Naive B cell (primary cell): ENCODE measurements at places on chromosomes 7 and 10. TPM values are rescaled to one million over a fixed set of nuclear protein-coding genes. Genes with fewer than 3 reads are reported as not detected.

SLC18A2 gene
- 0.28 TPM for polyA plus RNA-seq

MBL2 gene
- not detected for polyA plus RNA-seq

PIK3CG gene
- 36.4 TPM for polyA plus RNA-seq

ARL3 gene
- polyA plus RNA-seq, result 0.52 TPM

MEOX2 gene
- not detected for polyA plus RNA-seq

TBC1D12 gene
- polyA plus RNA-seq, result 1.9 TPM

ENTPD7 gene
- 0.85 TPM for polyA plus RNA-seq

CDC14C gene
- not detected for polyA plus RNA-seq

PTPN20 gene
- polyA plus RNA-seq, result 2.6 TPM

EVX1 gene
- not detected for polyA plus RNA-seq

GRM3 gene
- 0.05 TPM for polyA plus RNA-seq

HGF gene
- 0.53 TPM for polyA plus RNA-seq

SLC29A3 gene
- polyA plus RNA-seq, result 4.8 TPM

OR2A7 gene
- 0.56 TPM for polyA plus RNA-seq

MRC1 gene
- not detected for polyA plus RNA-seq

AKR1C1 gene
- not detected for polyA plus RNA-seq

LIPJ gene
- not detected for polyA plus RNA-seq

GRCh38 chr10:28677888-28678686, 766 bp downstream of the BAMBI start:
- DNase-seq, result peak; percentile 23

DNA sequence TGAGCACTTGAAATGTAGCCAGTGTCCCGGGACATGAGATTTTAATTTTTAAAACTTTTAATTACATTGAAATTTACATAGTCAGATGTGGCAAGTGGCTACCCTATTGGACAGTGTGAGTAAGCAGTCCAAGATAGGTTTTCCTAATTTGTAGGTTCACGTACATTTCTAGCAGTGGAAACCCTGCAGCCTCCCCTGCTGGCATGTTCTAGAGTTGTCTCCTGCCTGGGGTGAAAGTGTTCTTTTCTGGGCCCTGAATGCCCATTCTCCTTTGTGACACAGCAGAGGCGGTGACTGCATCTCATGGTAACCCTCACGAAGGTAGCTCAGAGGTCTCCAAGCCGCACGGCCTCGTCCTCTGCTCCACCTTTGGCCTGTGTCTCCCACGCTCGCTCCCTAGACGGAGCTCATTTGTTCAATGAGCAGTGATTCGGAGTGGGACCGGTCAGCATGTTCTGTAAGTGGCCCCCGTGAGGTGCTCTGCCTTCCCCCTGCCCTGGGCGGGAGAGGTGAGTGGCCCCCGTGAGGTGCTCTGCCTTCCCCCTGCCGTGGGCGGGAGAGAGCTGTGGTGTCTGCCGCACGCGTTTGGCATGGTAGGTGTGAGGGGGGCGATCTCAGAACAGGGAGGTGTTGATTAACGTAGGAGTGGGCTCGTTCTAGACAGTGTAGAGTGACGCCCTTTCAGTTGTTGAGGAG, 18.0 kb downstream of the WDR37 start:
- no peak for DNase-seq

GRCh38 chr7:40977533-40977932, 725.4 kb downstream of the INHBA start:
- no peak for DNase-seq

DNA sequence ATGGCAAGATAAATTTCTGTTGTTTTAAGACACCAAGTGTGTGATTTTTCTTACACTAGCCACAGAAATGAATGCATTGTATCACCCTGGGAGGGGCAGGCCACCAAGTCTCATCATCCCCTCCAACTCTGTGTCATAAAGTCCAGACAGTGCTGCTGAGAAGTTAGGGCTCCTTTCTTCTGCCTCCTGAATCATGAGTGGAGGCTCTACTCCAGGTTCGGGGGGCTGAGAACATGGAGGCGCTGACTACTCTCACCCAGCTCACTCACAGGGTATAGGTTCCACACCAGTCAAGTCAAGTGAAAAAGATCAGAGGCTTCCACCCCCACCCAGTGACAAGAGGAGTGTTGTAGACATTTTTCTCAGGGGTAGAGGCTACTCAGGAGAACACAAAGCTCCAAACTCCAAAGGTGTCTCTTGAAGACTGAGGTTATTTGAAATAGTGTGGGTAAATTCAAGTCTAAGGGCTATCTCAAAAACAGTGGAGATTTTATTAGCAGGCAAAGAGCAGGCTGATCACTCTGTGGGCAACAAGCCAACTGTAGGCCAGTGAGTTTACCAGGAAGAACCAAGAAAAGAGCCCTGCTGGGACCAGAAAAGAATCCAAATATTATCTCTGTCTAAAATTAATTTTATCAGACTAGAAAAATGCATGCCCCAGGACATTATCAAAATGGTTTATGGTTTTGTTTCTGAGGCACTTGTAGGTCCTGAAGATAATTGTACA, 118.6 kb upstream of the RET start:
- no peak for DNase-seq

DNA sequence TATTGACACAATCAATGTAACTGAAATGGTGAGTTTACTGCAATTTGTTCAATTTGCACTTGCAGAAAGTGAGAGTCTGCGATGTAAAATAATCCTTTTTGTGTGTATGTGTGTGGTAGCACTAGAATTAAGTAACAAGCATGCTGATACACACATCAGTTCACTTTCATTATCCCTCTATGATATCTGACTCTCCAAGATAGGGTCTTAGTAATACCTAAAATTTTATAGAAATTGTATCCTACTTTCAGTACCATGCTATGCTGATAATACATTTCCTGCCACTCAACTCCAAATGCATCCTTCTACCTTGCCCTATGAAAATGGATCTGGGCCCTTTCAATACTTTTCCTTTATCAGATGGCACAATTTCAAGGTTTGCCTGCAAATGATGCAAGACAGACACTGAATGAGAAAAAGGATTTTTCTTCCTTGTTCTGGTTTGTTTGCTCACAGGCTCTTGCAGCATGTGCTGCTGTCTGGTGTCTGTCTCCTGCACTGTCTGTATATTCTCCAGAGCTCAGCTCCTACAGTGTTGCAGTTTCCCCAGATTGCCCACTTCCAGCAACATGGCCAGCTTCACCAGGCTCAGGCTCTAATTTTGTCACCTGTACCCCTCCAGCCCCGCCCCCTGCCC, 297.9 kb upstream of the HGF start:
- no peak for DNase-seq

DNA sequence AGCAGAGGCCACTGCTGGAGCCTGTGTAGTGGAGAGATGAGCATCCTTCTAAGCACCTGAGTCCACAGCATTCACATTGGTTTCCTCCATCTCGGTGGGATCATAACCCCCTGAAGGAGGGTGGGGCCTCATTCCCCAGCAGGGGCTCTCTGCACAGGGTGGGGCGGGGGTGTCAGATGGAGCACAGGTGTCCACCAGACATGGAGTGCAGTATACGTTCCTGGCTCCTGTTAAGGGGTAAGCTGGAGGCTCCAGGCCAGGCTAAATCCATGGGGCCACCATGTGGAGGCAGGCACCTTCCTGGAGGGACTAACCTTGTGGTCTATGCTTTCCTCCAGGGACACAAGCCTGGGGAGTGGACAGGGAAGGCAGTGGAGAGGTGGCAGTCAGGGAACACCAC, 252.6 kb downstream of the GRID1 start:
- no peak for DNase-seq

GRCh38 chr10:27612551-27613035, 108.5 kb downstream of the RAB18 start:
- no peak for DNase-seq

DNA sequence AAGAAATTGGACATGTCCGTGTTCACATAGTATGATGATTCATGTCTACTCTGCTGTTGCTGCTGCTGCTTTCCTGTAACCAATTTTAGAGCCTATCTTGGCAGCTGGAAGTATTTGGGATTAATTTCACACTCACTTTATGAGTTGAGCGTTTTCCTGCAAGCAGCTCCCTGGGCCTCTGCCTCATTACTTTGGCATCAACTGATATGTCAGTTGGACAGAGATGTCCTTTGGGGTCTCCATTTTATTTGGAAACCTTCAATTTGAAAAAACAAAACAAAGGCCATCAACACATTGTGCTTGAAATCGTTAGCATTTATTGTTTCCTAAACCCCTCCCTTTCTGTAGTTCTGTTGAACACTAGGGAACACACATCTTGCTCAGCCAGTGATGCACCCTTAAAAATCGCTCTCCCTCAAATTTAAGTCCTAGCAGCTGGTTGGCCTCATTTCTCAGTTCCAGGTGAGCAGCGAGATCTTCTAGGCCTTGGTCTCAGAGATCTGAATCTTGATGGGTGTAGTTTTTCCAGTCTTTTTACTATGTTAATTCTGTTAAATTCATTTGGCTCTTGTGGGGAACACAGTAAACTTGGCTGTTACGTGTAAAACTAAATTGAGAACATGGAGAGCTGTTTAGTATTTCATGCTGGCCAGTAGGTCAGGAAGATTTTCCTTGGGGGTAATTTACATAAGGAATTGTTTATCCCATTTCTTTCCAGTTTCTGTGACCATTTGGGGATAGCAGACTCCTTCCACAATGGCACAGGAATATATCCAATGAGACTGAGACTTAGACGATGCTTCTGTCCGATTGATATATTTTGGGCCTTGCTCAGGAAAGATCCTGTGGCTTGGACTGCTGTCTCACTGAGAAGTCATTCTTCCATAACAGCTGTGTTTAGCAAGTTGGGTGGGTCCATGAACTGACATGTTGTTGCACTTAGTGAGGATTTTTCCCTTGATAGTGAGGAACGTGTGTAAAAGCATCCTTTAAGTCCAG, 371.6 kb downstream of the BBS9 start:
- no peak for DNase-seq

DNA sequence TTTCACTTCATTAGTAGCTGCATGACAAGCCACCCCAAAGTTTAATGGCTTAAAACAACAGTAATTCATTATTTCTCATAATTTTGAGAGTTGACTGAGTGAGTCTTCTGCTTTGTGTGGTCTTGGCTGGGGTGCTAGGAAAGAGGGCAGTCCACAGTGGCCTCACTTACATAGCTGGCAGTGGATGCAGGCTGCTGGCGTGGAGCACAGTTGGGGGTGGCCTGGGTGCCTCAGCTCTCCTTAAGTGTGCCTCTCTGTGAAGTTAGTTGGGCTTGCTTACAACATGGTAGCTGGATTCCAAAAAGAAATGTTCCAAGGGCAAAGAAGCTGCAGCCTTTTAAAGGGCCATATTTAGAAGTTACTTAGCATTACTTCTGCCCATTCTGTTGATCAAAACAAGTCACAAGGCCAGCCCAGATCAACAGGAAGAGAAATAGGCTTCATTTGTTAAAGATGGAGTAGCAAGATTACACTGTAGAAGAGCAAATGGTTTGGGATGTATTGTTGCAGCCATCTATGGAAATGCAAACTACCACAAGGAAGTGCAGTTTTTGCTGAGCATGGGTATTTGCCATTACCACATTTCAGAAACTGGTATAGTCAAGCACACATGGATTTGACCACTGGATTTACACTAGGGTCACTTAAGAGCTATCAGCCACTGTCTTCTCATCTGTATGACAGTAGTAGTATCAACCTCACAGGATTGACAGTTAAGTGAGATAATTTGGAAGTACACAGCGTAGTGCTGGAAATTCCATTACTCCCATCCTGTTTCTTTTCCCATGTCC, 33.6 kb downstream of the ZEB1 start:
- no peak for DNase-seq

DNA sequence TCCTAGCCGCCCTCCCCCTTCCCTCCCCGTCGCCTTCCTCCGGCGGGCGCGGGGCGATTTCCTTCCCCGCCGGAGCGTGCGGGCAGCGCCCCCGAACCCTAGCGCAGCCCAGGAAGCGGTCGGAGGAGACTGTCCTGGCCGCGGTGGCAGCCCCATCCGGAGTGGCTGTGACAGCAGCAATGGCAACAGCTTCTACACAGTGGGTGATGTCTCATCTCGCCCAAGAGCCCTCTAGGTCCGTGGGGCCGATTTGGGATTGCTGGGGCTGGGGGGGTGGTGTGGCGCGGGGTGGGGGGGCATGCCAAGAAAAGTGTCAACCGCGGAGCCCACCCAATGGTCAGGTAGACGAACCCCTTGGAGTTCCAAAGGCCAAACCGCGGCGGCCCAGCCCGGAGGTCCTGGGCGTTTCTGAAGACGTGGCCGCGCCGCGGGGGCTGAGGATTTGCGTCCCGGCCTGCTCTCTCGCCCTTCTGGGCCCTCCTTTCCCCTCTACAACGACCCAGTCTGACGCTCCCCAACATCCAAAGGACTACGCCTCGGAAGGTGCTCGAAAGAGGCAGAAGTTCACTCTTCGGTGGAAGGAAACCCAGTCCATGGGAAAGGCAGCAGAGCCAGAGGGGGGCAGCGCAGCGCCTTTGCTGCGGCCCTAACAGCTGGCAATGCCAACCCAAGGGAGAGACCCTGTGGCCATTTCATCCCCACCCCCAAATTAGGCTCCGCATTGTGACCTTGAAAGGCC, 603 bp upstream of the TWIST1 start:
- DNase-seq, result no peak

DNA sequence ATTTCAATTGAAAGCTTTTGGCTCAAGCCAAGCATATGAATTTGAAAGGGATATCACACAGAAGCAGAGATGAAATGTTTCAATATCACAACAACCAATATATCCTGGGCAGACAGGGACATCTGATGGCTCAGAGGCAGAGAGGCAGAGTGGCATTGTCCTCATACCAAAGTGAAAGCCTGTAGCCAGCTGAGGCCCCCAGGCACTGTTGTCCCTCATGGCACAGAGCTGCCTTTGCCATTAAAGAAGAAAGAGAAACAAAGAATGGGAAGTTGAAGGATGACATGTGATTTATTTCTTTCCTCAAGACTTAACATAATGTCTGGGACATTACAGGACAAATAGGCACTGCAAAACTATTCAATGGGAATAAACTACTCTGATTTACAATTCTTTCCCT, 504.3 kb upstream of the PCDH15 start:
- no peak for DNase-seq

GRCh38 chr10:5040781-5041470, 37.3 kb upstream of the AKR1C2 start:
- DNase-seq, result no peak
